ENCODE measurements at places on chromosomes 16 and 17.

DNA sequence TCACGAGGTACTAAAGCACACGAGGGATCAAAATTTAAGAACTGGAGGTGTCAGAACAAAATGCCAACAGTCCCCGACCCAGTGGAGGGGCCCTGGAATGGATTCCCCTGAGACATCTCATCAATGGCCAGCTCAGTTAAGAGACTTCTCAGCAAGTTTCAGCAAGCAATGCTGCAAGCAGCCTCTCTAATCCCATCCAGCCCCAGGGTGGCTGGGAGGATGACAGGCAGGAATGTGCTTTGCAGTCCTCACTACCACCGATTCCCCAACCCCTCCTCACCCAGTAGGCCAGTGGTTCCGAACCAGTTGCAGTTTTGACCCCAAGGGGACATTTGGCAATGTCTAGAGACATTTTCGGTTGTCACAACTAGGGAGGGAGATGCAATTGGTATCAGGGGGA lies 8.7 kb downstream of the GPRC5B start:
- no peak for DNase-seq

DNA sequence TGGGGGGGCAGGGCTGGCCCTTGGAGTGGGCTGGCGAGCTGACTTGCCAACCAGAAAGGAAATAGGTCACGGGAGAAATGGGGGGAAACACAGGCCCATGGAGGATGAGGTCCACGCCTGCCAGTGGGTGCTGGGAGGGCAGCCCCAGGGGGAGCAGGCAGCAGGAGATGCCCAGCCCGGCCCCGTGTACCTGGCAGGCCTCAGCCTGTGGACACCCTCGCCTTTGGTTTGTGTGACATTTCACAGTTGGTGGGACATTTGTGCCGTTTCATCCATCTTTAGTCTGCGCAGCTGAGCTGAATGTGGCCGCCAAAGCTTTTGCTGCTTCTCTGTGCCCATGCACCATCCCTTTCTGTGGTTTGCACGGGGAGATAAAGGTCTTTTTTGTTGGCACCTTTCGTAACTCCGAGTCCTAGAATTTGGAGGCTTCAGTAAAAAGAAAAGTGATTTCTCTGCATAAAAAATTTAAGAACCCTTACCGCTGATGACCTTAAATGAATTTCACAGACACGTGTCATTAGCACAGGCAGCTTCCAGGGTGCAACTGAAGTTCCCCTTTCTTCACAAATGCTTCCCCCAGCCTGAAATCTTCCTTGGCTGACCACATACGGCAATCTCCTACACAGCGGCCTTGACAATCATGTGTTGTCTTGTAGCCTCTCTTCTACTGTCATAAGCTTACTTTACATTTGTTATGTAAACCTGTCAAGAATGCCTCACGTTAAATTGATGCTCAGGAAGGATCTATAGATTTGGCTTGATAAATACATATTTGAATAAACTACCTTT lies 193.6 kb downstream of the RPTOR start:
- DNase-seq: no peak

- no peak for DNase-seq
Observed at GRCh38 chr17:63647065-63647725, 25.0 kb downstream of the MAP3K3 start.

- no peak for DNase-seq
Observed at GRCh38 chr16:82819286-82819685, 192.5 kb downstream of the CDH13 start.

DNA sequence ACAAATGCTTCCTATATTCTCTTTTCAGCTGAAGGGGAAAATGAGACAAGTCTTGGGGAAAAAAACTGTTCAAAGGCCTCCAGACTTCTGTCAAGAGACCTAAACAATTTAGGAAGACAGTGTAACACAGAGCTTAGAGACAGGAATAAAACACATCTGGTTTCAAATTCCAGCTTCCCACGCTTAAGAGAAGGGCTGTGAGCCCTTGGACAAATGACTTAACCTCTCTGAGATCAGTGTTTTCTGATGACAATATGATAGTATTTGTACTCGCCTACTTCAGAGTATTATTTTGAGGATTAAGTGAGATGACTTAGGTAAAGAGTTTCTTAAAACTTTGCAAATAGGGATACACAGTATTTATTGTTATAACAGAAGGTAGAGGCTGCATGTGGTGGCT lies 29.5 kb downstream of the SMURF2 start:
- DNase-seq: no peak

DNA sequence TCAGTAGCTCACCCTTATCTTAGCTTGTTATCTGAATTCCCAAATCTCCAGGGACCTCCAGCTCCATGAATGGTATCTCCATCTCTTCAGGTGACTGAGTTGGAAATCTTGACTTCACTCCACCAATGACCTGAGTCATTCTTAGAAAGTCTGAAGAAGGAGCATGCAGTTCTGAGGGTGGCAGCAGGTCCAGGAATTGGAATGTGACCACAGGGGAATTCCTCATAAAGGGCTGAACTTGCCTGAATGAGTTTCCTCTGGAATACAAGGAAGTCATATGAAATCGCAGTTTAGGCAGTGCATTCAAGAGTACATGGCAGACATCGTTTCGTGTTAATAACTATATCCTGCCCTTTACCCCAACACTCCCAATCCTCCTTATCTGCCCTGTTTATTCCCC lies 12.5 kb upstream of the PYY start:
- DNase-seq: no peak

All from left renal pelvis (tissue), 4 donors.